ENCODE measurements at places on chromosomes 5 and 9.

DNA sequence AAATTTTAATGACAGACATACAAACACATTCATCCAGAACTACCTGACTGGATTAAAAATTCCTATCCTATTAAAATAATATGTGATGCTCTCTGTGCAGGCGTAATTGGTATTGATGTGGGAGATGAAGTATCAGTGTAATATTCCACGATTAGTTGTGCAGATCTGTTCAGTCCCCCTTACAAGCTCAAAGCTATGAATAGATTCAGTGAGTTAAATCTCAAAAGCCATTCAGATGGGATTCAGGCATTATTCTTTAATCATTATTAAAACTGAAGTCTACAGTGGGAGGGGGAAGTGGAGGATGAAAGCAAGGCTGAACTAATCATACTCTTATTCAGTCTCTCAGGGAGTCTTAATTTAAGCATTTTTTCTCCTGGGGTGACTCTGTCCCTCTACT lies 855.8 kb downstream of the EFNA5 start:
- no peak for DNase-seq

DNA sequence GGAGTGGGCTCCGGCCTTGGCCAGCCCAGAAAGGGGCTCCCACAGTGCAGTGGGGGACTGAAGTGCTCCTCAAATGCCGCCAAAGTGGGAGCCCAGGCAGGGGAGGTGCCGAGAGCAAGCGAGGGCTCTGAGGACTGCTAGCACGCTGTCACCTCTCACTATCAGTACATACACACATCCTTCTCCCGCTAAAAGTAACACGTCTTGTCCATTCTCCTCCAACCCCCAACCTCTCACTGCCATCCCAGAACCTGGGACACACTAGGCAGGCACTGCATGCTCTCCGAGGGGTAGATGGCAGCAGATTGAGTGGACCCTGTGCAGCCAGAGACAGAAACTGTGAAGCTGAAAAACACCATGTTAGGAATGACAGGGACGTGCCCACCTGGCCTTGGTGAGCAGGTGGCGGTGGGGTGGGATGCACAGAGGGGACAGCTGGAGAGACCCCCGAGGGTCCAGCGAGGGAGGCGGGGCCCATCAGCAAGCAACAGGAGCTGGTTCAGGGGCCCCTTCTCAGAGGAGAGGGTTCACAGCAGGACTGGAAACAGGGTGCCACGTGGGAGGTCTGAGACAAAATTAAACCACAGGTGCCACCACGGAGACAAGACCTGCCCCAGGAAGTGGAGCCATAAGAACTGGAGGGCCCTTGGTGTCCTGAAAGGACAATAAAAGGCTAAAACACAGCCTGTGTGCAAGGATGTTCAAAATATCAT lies 16.9 kb downstream of the SEMA4D start:
- DNase-seq, result no peak

GRCh38 chr5:17287501-17288155 lies 70.2 kb downstream of the BASP1 start:
- DNase-seq, result no peak

- DNase-seq, result no peak
These were observed 22.3 kb upstream of the DAB2 start for GRCh38 chr5:39447059-39447458.

GRCh38 chr5:43400082-43400481 lies 12.1 kb downstream of the CCL28 start:
- no peak for DNase-seq

DNA sequence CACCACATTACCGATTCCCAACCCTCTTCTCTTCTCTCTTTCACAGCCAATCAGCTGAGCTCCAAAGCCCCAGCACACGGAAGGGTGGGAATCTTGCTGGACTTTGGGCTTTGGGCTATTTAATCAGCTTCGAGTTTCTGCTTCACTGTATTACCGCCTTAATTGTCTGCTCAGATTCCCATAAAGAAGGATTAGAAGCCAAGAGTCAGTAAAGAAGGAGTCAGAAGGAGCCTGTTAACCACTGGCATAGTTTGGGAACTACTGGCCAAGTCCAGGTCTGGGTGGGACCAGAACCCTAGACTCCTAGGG lies 4.4 kb downstream of the SPRY4 start:
- DNase-seq, result peak; percentile 61

DNA sequence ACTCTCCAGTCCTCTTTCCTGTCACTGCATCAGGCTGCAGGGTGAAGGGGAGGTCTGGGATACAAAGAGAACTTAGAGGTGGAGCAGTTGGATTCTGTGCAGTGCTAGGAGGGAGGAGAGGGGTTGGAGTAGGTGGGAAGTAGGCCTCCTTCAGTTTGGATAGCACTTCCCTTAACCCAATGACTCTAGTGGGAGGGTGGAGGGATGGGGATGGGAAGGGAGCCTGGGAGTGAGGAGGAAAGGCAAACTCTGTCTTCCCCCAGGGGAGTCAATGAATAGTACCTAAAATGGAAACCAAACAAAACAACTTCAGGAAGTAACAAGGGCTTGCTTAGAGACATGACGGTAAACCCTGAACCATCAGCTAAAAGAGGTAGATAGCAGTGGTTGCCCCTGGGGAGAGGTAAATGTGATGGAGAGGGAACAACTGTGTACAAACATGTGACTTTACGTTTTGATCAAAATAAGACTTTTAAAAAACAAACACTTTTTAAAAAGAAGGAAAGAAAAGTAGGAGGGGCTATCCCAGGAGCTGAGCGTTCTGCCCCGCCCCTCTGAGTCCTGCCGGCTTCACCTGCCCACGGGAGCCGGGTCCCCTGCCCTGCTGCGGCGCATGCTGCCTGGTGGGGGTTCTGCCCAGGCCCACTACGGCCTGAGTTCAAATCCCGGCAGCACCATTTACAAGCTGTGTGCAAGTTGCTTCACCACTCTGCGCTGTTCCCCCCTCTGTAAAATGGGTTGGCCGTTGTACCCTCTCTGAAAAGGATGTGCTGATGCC lies 30.9 kb downstream of the GSN start:
- peak; percentile 19 for DNase-seq

DNA sequence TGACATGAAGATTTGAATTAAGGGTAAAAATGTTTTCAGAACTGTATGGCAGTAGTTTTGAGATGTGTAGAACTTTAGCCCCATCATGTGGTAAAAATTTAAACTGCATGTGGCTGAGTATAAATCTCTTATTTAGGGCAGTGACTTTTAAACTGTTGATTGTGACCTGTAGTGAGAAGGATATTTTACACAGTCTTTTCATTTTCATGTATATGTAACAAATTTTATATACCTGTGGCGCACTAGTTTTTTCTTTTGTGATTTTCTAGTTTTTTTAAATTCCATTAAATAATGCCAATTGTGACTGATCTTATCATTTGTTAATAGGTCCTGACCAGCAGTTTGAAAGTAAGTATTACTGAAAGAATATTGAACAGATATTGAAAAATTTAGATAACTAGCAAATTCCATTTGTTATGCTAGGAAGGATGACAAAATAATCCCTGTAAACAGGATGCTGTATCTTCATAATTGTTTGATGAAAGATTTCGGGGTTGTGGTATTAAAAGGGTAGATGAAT lies 47.2 kb downstream of the GPBP1 start:
- no peak for DNase-seq

GRCh38 chr5:150847334-150847695 lies 994 bp downstream of the IRGM start:
- DNase-seq, result no peak

DNA sequence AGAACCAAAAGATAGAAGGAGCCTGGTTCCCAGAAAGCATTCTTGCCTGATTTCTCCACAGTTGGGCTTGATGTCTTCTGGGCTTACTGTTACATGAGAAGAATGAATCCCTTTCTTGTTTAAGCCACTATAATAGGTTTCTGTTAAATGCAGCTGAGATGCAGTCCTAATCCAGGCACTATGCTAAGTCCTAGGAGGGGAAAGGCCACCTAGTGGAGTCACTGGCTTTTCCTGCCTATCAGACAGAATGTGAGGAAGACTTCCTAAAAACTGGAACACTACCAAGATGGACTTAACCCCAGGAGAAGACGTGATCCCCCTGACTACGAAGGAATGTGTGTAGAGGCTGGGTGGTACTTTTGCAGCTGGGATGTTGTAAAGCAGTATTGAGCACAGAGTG lies 34.3 kb upstream of the FSD1L start:
- no peak for DNase-seq

DNA sequence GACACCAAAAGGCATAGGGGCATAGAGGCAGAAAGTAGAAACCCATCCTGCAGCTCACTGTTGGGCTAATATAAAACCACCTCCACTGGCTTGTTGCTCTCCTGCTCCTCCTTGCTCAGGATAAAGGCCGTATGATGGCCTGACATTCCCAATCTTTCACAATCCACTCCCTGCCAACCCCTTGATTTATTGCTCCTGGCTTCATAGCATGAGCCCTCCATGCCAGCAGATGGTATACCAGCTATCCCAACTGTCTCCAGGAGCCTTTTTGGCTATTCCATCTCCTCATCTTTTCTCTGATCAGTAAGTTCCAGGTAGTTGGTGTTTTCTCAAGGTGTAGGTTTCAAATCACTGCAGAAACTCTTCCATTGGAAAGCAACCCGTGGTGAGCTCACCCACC lies 128.8 kb downstream of the EGFLAM start:
- DNase-seq, result no peak

- DNase-seq, result no peak
These were observed 20.6 kb upstream of the SCAMP1 start for GRCh38 chr5:78339617-78340436.

GRCh38 chr9:88750832-88751360 lies 215.9 kb downstream of the NXNL2 start:
- DNase-seq, result no peak

DNA sequence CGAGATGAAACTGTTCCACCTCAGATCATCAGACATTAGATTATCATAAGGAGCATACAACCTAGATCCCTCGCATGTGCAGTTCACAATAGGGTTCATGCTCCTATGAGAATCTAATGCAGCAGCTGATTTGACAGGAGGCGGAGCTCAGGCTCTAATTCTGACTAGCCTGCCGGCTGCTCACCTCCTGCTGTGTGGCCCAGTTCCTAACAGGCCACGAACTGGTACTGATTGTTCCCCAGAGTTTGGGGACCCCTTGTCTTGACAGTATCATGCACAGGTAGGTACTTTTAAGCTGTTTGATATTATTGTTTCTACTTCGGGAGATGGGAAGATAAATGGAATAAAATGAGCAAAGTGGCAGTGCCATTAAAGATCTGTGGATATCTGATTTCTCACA lies 66.9 kb downstream of the ZCCHC7 start:
- no peak for DNase-seq

DNA sequence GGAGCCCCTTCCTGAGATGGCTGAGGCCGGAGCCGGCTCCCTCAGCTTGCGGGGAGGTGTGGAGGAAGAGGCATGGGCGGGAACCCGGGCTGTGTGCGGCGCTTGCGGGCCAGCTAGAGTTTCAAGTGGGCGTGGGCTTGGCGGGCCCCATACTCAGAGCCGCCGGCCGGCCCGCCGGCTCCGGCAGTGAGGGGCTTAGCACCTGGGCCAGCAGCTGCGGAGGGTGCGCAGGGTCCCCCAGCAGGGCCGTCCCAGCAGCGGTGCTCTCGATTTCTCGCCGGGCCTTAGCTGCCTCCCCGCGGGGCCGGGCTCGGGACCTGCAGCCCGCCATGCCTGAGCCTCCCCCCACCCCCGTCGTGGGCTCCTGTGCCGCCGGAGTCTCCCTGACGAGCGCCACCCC lies 67.9 kb upstream of the SLC28A3 start:
- DNase-seq, result no peak

DNA sequence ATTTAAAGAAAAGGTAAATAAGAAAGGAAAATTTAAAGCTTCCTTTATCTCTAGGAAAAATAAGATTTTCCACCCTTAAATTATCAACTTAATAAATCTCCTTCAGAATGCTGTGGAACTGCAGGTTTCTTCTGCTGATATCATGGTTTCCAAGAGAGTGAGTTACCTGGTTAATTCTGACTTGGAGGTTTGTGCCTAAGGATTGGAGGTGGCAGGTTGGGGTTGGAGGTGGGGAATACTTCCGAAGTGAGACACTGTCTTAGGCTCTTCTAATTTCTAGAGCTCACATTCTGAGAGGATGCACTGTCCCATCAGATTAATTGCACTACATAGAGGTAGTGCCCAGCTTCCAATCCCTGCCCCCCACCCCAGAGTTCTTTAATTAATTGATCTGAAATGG lies 31.1 kb downstream of the SLC1A3 start:
- DNase-seq, result no peak

GRCh38 chr9:110041452-110041851 lies 166.5 kb downstream of the C9orf152 start:
- DNase-seq, result no peak

- peak; percentile 13 for DNase-seq
These were observed 8.8 kb downstream of the PRXL2C start for GRCh38 chr9:96646081-96646991.

- DNase-seq, result no peak
These were observed 77.1 kb upstream of the SUSD1 start for GRCh38 chr9:112252194-112252593.

- DNase-seq, result no peak
These were observed 68.4 kb downstream of the ANKRD33B start for GRCh38 chr5:10632110-10632761.

GRCh38 chr5:113378081-113378480 lies 56.7 kb downstream of the TSSK1B start:
- DNase-seq, result no peak

- no peak for DNase-seq
These were observed 159.4 kb downstream of the RASEF start for GRCh38 chr9:82903503-82903902.

DNA sequence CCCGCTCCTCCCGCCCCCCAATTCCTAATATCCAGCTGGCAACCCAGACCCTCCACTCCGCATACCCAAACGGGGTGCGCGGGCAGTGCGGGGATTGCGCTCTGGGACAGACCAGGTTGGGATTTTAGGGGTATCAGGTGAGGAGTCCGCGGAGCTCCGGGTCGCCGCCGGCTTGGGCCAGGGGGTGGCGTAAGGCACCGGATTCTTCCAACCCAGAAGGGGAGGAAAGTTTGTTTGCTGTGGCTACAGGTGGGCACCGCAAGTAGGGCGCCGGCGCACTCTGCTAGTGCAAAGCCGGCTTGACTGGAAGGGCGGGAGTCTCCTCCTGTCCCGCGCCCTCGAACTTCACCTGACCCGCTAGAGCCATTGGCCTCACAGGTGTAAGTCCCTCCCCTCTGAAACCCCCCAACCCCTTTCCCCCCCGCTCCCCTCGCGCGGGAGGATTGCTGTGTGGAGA lies 709 bp downstream of the IQGAP2 start:
- DNase-seq, result peak; percentile 85

DNA sequence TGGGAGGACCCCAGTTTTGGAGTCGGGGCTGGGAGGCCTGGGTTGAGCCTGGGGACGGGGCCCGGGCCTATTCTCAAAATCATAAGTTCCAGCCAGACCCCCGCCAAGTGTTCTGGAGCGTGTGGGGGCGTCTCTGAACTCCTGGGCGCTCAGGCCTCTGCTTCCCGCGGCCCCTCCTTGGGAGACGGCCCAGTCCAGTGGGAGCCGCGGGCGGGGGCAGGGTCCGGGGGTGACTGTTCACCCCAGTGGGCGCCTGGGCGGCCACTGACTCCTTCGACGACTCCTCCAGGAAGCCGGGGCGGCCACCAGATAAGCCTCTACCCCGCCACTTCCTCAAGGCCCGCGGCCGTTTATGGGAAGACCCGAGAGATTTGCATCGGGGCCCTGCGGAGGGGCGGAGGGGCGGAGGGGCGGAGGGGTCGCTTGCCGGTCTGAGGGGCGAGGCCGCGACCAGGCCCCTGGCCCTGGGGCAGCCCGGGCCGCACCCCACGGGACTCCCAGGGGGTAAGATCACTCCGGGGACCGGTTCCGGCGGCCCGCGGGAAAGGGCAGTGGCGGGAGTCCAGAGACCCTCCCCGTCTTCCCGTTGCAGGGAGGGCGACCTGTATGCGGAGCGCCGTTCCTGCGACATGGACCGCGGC lies 655 bp downstream of the TOR4A start:
- DNase-seq, result no peak
